ENCODE measurements at places on chromosomes 13 and 19.

DNA sequence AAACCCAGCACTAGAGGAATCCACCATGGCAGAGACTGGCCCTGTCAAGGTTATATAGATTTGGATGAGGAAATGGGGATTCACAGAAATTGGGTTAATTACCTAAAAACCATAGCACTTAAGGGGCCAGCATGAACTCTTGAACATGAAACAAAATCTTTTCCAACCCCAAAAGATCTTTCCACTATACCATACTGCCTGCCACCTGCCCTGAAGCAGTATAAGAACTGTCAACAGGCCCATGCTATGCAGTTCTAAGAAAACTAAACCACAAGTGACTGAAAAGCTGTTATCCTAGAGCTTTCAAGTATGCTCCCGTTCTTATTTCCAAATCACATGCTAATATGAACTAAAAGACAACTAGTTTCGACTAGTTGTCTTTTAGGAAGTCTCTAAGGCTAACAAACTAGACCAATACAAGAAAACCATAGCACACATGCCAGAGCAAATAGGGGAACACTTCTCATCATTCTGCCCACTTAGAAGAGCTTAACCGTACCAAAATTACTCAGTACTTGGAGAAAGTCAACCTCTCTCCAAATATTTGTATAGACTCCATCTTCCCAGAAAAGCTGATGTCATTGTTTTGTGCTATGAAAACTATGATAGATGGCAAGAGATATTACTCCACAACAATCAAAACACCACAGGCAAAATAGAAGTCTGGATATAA is 27.5 kb downstream of the HSPH1 start:
- no peak for DNase-seq

GRCh38 chr19:51127755-51128154 is 3.0 kb downstream of the SIGLEC9 start:
- no peak for DNase-seq

GRCh38 chr13:55402870-55403269 is 1737.8 kb upstream of the PRR20A start:
- DNase-seq, result no peak

GRCh38 chr19:54660964-54661363 is 1.8 kb upstream of the LILRB4 start:
- no peak for DNase-seq

DNA sequence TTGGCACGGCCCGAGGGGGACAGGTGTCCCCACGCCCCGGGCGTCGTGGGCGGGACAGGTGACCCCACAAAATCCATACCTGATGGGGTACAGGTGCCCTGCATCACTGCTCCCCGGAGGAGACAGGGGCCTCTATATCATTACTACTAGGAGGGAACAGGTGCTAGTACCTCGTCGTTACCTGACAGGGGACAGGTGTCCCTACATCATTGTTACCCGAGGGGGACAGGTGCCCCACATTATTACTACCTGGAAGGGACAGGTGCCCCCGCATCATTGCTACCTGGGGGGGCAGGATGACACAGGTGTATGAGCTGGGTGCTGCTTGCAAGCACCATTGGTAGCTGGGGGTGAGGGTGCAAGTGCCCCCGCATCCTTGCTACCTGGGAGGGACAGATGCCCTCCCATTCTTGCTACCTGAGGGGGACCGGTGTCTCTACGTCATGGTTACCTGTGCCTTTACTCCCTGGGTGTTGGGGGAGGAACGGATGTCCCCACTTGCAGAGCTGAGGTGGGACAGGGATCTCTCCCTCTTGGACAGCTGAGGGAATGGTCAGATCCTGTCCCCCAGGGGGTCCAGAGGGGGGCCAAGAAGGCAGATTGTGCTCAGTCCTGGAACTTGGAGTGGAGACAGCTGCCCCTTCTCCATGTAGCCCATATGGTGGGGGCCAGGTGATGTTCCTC is 620 bp downstream of the CRTC1 start:
- DNase-seq, result no peak

- no peak for DNase-seq
Measured at GRCh38 chr13:27117158-27117557, 54.5 kb downstream of the USP12 start.

DNA sequence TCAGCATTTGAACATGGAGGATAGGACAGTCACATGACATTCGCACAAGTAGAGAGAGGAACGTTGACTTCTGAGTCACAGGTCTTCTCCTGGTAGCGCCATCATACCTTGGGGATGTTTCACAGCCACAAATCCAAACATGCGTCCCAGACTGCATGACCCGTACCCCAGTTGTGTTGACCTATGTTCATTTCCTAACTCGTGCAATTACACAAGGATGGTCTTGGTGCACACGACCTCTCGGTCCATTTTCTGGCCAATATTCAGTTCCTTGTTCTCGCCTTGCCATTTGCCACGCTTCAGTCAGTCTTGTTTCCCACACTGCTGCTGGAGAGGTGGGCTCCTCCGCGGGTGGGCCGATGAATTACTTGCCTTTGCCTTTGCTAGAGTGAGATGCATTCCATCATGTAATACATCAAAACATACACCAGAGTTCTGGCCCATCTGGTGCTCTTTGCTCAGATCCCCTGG is 87.3 kb downstream of the COL4A2 start:
- no peak for DNase-seq

DNA sequence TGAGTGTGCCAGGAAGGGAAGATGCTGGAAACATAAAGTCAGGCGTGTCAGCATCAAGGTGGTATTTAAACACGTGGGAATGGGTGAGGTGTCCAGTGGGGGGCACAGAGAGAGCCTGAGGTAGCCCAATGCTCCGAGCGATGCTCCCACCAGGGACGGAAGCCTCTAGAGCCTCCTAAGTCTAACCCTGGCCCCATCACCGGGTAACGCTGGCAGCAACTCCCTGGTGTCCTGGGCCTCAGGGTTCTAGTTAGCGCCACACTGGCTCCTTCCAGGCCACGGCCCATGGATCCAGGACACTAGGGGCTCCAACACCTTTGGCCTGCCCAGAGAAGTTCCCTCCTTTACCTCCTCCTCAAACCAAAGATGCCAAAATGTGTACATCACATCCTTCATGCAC is 65.4 kb downstream of the EPS15L1 start:
- no peak for DNase-seq

DNA sequence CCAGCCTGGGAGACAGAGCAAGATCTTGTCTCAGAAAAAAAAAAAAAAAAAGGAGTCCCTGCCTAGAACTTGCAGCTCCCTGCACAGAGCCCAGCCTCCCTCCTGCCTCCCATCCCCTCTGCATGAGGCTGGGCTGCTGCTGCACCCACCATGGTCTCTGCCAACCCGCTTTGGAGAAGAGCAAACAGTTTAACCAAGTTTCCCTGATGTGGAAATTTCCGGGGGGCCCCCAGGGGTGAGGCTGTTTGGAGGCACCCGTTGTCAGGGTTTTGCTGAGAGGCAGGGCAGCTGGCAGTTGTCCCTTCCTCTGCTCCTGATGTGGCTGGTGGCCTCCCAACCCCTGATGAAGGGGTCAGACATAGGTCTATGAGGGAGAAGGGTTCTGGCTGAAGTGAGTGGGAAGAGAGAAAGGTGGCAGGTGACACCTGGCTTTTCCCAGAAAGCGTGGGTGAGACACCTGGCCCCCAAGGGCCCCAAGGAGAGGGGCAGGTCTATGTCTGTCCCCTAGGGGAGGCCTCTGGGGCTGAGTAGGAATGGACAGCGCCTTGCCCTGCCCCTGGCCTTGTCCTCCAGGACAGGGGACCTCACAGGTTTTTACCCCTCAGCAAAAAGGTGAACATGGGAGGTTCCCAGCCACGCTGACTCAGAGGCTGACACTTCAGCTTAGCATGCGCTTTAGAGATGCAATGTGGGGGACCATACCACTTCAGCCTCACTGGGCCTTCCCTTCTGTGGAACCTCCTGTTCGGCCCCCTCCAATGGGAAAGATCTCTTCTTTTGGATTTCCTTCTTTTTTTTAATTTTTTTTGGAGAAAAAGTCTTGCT is 5.5 kb downstream of the LRP3 start:
- DNase-seq, result no peak

- DNase-seq, result no peak
Measured at GRCh38 chr19:1026783-1027649, 608 bp downstream of the CNN2 start.

All from NCI-H1436 (cell line).